ENCODE measurements at places on chromosomes 13 and 19.

- no peak for DNase-seq
These were observed 30.7 kb upstream of the C13orf46 start for GRCh38 chr13:114004420-114005205.

DNA sequence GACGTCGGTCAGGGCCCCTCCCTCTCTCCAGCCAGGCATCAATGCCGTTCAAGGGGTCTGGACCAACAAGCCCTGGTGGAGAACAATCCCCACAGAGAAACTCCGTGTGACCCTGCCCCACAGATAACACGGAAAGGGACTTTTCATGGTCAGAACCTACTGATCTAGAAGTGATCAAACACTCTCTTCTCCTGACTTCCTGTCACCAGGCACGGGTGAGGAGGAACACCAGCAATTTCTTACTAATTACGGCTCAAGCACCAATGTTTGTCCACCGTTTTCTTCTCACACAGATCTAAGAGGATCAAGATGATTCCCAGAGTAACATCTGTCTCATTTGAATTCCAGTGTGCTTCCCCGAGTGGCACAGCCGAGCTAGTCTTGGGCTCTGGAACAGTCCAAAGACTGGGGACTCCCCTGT lies 11.8 kb downstream of the RASA3 start:
- no peak for DNase-seq

DNA sequence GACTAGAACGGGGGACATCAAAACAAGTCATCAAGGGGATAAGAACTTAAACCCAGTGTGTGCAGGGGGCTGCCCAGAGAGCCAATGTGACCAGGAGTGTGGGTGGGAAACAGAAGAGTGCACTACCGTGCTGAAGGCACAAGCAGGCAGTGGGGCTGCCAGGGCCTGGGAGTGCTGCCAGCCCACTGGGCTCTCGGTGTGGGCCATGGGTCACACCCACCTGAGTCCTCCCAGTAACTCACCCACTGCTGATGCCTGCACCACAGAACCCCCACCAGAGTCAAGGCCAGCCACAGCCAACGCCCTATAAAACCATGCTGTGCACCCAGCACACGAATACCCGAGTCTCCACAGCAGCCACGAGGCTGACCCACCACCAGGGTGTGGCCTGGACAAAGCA lies 8.5 kb downstream of the MED26 start:
- no peak for DNase-seq

GRCh38 chr19:36139473-36140303 lies at the start of gene CAPNS1:
TSS of gene CAPNS1 (plus strand) at chr19:36140066. CDS start at chr19:36141012, 946 bp downstream.
- peak; percentile 94 for DNase-seq

GRCh38 chr13:110387451-110388107 lies 80.5 kb downstream of the COL4A2 start:
- DNase-seq, result peak; percentile 8

- no peak for DNase-seq
These were observed 695 bp downstream of the ICAM1 start for GRCh38 chr19:10271543-10272086.

- DNase-seq, result no peak
These were observed 82.6 kb downstream of the TBC1D4 start for GRCh38 chr13:75399168-75399878.

DNA sequence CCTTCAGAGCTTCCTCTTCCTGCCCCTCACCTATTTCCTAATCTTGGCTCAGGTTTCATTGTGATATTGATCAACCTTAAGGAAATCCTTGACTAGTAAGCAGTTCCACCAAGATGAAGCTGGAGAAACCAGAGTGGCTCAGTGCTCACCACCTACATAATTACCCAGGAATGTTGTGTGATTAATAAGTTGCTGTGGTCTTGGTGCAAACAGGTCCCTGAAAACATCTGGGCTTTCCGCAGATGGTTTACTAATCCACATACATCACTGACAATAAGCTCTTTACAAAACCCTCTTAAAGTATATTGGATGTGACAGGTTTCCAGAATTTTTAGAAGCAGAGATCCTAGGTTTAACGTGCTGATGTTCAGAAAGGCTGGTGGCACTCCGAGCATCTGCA lies 8.6 kb upstream of the SERP2 start:
- DNase-seq, result no peak

DNA sequence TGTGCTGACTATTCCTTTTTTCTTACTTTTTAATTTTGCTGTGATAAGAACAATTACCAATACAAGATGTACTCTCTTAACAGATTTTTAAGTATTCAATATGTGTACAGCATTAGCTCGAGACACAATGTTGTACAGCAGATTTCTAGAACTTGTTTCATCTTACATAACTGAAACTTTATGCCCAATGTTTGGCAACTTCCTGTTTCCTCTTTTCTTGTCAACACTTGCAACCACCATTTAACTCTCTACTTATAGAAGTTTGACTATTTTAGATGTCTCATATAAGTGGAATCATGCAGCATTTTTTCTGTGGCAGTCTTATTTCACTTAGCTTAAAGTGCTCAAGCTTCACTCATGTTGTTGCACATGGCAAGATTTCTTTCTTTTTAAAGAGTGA lies 1426.8 kb downstream of the SLITRK5 start:
- no peak for DNase-seq

- no peak for DNase-seq
These were observed 18.5 kb upstream of the LPAR6 start for GRCh38 chr13:48431431-48431830.

- no peak for DNase-seq
These were observed 69.7 kb upstream of the C13orf46 start for GRCh38 chr13:114043421-114044053.

DNA sequence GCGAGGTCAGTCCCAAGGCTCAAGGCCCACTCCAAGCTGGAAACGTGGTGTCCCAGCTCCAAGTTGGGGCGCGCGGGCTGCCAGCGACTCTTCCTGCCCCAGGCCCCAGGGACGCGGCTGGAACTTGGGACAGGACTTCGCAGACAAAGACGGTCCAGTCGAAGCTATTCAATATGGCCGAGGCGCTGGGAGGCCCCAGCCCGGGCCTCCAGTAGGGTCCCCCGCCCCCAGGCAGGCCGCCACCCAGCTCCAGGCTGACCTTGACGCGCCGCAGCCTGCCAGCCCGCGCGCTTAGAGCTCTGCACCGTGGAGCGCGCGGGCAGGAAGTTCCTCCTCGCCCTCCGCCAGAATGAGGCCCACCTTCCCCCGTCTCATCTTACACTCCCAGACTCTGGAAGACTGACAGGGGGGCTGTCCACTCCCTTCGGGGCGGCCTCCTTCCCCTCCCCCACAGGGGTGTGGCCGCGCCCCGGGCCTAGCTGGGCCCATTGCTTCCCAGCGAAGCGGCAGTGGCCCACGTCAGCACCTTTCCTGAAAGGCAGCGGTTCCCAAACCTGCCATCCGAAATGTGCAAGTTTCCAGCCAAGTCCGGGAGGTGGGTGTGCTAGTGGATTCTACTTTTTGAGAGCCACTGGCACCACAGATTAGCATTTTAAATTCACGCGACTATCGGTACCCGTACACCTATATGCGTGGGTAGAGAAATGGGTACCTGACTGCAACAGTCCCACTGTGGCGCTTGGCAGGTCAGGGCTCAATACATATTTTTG lies at the start of gene CCDC8:
Gene CCDC8, minus strand, starts transcription at position 303 of the 770 bp plus-strand sequence. CDS start 754 bp downstream, outside the sequence.
- no peak for DNase-seq

GRCh38 chr13:75682326-75682725 lies 46.2 kb downstream of the LMO7 start:
- DNase-seq, result no peak

- no peak for DNase-seq
These were observed 909.3 kb downstream of the GPC5 start for GRCh38 chr13:92307752-92308151.

DNA sequence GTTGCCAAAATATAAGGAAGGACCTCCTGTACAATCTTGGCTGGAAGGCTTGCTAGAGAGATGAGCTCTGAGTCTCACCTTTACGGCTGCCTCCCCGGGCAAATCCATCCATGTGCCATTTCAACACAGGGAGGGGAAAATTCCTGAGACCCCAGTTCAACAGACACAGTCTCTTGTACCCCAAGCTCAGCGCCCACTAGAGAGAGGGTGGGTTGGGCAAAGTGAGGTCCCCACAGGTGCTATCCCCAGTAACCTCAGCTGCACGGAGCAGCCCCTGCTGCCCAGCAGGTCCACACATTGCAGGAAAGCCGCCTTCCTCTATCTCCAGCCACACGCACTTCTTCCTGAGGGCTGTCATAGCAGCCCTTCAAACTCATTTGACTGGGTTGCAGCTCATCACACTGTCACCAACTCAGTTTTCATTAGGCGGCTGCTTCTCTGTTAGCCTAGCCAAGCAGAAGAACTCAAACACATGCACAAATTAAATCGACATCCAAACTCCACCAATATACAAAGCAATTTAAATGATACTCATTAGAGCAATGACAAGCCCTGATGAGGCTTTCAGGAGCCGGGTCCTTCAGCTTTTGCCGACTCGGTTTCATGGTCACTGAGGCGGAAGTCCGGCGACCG lies 80.4 kb downstream of the TSHZ3 start:
- DNase-seq, result no peak

GRCh38 chr13:31946091-31946770 lies 85.3 kb upstream of the FRY start:
- DNase-seq, result no peak

DNA sequence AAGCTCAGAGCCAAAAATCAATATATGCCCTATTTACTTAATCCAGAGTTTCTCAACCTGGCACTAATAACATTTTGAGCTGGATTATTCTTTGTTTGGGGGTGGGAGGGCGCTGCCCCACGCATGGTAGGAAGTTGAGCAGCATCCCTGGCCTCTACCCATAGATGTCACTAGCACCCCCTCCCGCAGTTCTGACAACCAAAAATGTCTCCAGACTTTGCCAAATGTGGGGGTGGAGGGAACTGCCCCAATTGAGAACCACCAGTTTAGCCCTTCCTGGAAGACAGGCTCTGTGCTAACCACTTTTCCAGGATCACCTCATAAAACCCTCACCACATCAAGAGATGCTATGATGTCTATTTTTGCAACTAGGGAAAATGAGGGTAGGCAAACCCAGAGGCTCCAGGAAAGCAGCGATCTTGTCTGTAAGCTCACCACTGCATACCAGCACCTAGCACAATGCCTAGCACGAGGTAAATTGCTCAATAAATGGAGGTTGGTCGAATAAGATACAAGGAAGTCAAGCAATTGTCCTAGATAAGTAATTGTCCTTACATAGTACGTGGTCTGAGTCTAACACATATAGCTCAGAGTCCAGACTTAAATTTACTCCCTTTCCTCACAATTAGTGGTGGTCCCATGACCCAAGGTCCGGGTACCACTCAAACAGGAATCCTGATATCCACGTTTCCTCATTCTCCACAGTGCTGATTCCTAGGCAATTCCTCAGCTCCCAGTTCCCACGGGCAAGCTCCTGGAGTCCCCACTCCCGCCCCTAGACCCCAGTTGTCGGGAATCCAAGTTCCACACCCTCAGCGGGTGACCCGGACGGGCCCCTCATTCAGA lies 892 bp downstream of the TRIR start:
- DNase-seq, result peak; percentile 68

- DNase-seq, result no peak
These were observed 23.0 kb upstream of the PSG2 start for GRCh38 chr19:43105496-43105895.

DNA sequence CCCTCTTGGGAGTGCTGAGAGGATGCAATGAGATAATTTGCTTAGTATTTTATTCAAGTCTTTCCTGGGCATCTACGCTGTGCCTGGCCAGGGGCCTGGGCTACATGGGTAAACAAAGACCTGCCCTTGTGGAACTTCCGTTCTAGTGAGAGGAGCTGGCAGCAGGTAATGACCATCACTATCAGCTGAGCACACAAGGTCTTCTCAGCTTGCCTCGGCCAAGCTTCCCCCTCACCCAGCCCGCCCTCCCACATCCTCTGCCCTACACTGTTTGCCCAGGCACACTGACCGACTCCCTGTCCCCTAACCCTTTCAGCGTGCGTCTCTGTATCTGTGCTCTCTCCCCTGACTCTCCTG lies 8.6 kb upstream of the FKRP start:
- no peak for DNase-seq

- DNase-seq, result no peak
These were observed 15.0 kb downstream of the NUFIP1 start for GRCh38 chr13:44974056-44974793.

DNA sequence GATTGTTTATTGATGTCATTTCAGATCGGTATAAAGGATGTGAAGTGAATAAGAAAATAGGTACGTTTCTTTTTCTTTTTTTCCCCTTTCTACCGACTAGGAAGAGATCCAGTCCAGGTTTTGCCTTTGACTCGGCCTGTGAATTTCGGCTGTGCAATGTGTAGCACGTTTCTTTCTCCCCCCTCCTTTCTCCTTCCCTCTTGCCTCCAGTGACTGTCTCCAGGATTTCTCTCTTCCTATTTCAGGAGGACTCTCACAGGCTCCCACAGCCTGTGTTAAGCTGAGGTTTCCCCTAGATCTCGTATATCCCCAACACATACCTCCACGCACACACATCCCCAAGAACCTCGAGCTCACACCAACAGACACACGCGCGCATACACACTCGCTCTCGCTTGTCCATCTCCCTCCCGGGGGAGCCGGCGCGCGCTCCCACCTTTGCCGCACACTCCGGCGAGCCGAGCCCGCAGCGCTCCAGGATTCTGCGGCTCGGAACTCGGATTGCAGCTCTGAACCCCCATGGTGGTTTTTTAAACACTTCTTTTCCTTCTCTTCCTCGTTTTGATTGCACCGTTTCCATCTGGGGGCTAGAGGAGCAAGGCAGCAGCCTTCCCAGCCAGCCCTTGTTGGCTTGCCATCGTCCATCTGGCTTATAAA lies at the start of gene GPC6:
Gene GPC6, plus strand, starts transcription at position 185 of the 657 bp plus-strand sequence.
- no peak for DNase-seq

DNA sequence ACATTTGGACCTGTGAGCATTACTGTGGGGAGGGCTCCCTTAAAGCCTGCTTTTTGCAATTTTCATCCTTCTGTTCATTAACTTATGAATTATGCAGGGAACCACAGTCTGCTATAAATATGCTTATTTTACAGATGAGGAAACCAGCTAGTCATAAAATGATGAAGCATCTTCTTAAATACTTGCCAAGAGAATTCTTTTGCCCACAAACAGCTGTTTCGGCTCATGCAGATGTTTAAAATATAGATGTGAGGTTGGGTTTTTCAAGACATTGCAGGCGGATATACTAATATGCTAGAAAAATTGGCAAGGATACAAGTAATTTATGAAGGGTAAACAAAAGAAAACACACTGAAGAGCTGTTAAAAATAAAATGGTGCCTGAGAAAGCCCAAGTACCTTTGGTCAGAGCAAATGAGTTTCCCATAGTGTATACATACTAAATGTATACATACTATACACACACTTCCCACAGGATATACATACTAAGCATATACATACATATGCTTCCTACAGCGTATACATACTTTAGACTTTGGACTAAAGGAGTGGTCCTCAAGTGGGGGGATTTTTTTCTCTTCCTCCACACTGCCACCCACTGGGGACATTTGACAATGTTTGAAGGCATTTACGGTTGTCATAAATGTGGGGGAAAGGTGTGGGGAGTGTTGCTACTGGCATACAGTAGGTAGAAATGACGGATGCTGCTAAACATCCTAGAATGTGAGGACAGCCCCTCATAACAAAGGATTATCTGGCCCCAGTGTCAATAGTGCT lies 164.9 kb upstream of the CSNK1A1L start:
- no peak for DNase-seq

DNA sequence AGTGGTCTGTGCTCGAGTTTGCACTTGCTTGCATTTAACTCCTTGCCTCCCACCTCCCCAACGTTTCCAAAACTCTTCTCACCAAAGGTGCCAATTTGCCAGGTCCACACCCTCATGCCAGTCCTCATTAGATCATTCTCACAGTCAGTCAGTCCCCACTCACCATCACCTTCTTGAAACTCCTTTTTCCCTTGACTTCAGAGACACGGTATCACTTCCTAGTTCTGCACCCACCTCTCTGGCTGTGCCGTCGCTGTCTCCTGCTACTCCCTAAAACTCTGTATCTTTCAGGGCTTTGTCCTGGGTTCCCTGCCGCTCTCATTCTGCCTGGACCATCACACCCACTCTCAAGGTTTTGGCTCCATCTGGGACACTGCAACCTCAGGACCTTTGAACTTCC lies 19.6 kb downstream of the OLFM2 start:
- no peak for DNase-seq
